ENCODE measurements at places on chromosomes 5 and 9. TPM values are rescaled to one million over a fixed set of nuclear protein-coding genes. Genes with fewer than 3 reads are reported as not detected.

GRCh38 chr5:134136221-134136631, 21.7 kb downstream of the TCF7 start:
- no peak for DNase-seq

DNA sequence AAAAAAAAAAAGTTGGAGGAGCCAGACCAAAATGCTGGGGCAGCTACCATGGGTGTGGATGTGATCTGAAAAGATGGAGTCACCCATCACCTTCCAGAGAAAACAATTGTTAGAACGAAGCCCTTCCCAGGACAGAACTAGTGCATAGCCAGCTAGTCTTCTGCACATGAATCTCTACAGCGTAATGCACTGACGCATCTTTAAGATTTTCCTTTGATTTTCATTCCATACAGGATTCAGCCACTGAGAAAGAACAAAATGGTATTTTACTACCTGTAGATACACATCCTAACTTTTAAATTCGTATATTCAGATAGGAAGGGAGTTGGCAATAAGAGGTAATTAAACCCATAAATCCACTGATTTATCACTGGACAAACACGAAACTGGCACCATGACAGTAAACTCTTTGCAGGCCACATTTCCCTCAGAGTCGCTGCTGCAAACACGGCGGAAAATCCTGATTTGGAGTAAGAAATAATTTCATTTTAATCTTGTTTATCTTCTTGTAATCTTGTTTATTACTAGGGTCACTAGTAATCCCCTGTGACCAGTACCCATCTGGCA, 206.6 kb downstream of the SPOCK1 start:
- DNase-seq: no peak

MSMP gene
- 0.41 TPM for total RNA-seq

GRCh38 chr5:75043633-75044264, 8.6 kb downstream of the GCNT4 start:
- no peak for DNase-seq

GRCh38 chr9:84975926-84976325, 306.4 kb downstream of the NTRK2 start:
- DNase-seq: no peak

GRCh38 chr5:1526681-1527131, 2.9 kb upstream of the LPCAT1 start:
- no peak for DNase-seq

GRCh38 chr9:119509291-119509905, 140.2 kb upstream of the BRINP1 start:
- DNase-seq: no peak

GRCh38 chr9:98129451-98129881, 10.4 kb upstream of the TRIM14 start:
- DNase-seq: no peak

- DNase-seq: no peak
These were observed 112.5 kb upstream of the SLIT3 start for GRCh38 chr5:169413416-169413815.

DNA sequence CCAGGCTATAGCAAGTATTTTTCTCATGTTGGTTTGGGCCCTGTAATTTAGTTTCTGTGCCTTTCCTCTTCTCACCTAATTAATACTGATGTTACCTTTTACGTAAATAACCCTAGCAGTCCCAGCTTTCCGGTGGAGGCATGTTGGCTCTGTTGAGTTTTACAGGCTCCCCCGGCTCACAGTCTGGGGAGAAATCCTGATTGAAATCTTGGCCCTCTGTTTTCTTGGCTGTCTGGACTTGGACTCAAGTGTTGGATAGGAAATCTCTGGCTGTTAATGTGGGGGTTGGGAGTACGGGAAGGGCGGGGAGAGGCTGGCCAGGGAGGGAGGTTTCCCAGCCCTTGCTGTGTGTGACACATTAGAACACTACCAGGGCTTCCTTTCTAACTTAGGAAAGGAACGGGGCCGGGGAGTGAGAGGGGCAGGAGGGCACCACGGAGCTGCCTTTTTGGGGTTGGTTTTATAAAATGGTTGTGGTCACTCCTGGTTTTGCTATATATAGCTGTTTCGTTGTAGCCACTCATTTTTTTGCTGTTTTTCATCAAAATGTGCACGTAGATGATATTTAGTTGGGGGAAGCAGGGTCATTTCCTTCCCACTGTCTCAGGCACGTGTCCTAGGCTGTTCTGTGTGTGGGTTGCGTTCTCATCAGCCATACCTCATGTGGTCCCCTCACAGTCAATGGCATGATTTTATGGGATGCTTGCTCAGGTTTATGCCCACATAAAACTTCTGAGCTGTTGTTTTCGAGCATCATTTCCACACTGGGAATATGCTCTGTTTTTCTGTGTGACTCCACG, 11.0 kb downstream of the TRIO start:
- no peak for DNase-seq

LCNL1 gene
- total RNA-seq: 0.82 TPM

DNA sequence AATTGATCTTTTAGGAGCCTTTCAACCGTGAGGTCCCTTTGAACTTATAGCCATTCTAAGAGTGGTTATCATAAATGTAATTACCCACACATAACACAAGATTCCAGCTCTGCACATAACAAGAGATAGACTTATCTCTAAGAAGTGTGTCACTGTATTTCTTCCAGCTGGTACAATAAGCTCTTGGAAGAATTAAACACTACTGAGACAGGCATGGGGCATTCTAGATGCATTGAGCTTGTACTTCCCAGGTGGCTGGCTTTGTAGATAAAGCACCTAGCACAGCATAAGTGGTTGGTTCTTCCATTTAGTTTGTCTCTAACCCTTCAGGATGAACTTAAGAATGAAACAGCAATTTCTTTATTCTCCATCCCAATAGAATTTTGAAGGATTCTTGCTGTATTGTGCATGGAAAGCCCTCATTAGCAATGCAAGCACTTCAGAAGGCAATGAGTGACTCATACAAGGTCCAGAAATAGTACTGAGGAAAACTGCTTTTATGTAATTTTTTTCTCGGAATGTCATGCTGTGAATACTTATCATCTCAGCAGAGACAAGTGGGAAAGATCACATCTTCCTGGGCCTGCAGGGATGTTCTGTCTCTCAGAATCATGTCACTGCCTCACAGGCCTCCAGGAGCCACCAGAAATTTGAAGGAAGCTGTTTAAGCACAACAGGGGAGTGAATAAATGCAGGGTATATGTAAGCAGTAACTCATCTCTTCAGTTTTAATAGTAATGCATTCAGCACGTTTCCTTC, 91.1 kb upstream of the CD180 start:
- DNase-seq: no peak

DNA sequence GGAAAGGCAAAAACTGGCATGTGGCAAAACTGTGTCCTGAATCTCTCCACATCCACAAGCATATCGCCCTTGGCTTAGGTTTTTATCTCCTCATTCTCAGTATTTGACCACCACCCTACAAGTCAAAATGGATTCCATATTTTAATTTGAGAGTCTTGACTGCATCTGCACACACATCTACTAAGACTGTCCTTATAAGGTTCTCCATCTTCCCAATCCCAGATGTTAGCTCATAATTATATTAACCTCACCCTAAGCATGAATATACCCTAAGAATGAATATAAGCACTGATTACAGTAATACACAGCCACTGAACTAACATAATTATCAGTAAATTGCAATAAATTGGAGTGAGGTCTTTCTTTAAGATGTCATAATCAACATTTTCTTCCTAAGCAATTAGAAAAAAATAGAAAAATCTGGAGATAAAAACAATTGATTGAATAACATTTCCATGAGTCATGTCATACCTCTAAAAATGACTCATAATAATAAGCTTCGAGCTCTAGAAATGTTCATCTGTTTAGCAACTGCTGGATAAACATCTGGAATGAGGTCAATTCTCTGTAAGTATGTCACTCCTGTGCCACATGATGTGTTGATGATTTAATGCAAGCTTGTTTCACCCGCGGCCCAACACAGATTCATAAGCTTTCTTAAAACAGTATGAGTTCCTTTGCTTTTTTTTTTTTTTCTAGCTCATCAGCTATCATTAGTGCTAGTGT, 39.9 kb upstream of the PAM start:
- DNase-seq: no peak

FOXD4L6 gene
- 0.82 TPM for total RNA-seq

CCDC180 gene
- 9.8 TPM for total RNA-seq

DNA sequence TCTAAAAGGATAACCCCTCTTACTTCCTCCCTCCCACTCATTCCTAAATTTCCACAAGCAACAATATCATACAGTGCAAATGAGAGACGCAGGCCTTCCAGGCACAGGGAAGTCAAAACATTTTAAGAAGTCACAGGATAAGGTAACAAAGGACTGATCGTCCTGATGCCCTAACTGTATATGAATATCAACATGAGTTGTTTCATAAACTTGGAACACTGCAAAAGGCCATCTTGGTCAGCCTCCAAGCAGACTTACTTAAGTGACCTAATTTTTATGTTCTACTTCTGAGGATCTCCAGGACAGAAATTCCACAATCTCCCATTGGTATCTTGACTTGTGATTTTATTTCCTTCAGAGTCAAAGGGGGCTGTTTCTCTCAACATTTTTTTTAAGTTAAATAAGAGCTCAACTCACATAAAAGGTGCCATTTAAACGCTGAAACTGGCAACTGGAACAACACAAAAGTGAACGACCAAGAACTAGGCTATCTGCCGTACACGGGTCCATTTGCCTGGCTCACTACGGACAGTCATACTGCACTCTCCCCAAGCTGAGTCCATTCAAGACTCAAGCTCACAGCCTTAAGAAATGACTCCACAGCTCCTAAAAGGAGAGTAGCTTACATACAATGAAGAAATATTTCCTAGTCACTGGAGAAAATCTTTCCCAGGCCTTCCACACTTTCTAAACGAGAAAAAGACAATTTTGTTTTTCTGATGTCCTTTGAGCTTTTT, 71.3 kb downstream of the LHFPL2 start:
- no peak for DNase-seq

- DNase-seq: no peak
These were observed 141.7 kb upstream of the PRLR start for GRCh38 chr5:35371951-35372426.

GRCh38 chr5:9168791-9169556, 376.9 kb downstream of the SEMA5A start:
- no peak for DNase-seq

CHD1 gene
- 63.2 TPM for total RNA-seq

GRCh38 chr5:72847439-72847838, 31.0 kb downstream of the TNPO1 start:
- DNase-seq: no peak

LOX gene
- 3.3 TPM for total RNA-seq

DNA sequence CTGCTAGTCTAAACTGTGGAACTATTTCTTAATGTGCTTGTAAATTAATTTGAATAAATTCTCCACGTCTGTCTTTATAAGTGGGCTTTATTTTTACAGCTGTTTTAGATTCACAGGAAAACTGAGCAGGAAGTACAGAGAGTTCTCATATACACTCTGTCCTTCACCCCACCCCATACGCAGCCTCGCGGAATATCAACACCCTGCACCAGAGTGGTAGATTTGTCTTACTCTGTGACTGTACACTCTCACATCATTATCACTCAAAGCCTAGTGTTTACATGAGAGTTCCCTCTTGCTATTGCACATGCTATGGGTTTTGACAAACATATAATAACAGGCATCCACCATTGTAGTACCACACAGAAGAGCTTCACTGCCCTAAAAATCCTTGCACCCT, 179.7 kb upstream of the DAB2 start:
- no peak for DNase-seq

GHR gene
- 1.6 TPM for total RNA-seq

- no peak for DNase-seq
These were observed 27.7 kb upstream of the DAPK1 start for GRCh38 chr9:87469793-87470465.

TOR4A gene
- total RNA-seq: 0.41 TPM
